ENCODE measurements at places on chromosomes 7 and 10.

DNA sequence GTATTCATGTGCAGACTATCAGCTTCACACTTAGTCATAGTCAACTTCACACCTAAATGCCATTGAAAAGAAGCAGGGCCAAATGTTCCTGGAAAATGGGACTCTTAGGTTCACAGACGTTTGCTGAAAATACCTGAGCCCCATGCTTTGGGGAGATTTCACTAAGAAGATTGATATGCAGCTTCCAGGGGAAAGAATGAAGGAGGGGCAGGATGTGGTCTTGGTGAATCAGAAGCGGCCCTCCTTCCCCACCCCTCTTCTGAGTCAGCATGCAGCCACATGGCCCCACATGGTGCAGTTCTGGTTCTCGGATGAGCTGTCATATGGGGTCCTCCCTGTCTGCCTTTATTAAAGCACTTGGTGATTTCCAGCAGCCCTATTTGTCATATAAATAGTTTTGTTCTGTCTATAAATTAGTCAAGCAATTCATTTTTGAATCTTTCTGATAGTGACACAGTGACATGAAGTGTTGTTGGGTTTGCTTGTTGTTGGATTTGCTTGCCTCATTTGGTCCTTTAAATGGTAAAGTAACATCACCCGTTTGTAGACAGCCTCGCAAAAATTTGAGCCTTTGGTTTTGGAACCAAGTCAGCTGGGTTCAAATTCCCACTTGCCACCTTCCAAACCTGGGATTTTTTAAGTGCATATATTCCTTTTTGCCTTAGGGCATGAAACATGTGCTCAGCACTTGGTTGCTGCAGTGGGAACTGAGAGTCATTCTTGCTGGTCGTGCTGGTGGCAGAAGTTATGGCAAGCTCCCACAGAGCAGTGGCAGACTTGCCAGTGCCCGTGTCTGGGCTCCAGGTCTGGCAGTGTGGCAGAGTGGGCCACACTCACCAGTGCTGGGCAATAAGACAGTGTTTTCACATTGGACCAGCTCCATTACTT, 68.1 kb upstream of the CDK6 start:
- DNase-seq: no peak

GRCh38 chr7:22579961-22580360, 80.0 kb upstream of the STEAP1B start:
- DNase-seq: no peak

- DNase-seq: no peak
Observed at GRCh38 chr7:2360796-2361195, 6.2 kb downstream of the EIF3B start.

GRCh38 chr7:142862351-142862750, 7.5 kb downstream of the EPHB6 start:
- DNase-seq: no peak

DNA sequence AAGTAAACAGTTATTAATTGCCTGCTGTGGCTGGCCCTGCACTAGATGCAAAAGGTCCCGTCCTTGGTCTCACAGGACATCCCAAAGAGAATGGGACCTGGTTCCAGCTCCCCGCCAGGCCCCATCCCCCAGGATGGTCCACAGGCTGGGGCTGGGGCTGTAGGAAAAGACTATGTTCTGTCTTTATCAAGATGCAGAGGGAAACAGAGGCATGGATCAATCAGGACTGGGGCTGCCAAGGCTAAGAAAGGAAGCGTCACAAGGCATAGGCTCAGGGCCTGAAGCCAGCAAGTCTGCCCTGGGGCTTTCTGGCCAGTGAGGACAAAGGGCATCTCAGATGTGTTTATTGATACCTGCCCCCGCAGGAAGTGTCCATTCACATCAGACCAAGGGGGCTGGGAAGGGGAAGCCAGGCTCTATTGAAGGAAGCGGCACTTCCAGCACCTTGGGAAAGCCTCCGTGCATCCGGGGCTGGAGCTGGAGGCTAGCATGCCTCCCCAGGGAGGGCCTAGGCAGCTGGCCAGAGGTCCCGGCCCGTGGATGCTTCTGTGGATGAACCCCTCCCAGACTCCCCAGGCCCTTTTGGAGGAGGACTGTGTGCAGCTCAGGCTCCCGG, 5.8 kb downstream of the VSIR start:
- DNase-seq: no peak

DNA sequence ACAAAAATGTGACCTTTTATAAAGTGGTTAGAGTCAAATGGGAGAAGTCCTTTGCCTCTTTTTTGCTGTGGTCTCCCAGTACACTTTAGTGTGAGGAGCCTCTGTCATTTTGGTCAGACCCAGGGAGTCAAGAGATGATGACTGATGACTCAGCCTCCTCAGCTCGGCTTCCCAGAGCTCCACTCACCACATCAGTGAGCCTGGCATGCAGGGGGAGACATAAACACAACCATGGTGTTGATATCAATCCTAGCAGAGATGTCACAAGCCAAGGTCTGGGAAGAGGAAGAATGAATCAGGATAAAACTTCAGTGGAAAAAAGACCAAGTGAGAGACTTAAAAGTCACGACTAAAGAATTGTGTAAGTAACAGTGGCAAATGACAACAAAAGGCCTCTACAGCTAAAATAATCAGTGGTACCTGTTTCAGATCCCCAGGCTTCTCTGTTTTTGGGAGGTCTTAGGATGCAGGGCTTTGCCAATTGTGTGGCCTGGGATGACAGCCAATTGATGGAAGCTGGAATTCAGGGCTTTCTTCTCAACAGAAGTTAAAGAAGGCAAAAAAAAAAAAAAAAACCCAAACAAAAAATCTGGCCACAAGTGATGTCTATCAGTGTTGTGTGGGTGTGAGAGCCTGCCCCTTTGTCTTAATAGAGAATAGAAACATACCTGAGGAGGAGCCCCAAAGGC, 50.2 kb downstream of the TFAM start:
- DNase-seq: no peak

- no peak for DNase-seq
Observed at GRCh38 chr10:68333440-68334431, 1.0 kb upstream of the PBLD start.

DNA sequence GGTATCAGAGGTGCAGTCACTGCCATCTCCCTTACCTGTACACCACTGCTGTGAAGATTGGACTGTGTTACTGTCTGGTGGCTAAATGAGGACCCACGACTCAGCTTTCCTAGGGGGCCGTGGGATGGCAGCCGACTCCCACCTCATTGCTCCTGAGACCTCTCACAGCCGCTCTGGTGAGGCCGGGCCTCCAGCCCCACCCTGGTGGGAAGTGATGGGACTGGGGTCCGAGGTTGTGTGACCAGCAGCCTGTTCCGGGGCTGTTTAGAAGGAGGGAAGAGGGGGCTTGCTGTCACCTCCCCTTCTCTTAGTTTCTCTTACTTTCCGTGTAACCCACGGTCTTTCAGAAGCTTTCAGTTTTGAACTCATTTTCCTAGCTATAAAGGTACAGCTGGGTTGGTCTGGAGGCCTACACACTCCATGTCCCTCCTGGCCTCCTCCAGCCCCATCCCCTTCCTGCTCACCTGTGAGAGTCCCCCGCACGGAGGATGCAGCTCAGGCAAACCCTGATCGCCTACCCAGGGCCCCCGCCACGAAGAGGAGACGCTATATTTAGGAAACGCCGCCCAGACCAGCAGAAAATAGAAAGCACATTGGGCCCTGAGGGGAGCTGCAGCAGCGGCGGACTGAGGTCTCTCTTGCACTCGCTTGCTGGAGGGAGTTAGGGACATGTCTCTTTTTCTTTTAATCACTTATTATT, 4.6 kb downstream of the EMX2 start:
- DNase-seq: no peak

GRCh38 chr10:24228642-24229041, 19.7 kb downstream of the KIAA1217 start:
- no peak for DNase-seq

Measured in NCI-H1436 treated with DMSO at 0.1 percent for 48 hours (cell line).